Kidney epithelial cell (primary cell): ENCODE measurements at places on chromosomes 1 and 21. TPM values are rescaled to one million over a fixed set of nuclear protein-coding genes. Genes with fewer than 3 reads are reported as not detected.

- no peak for DNase-seq
Measured at GRCh38 chr21:36415375-36415774, 30.2 kb downstream of the CHAF1B start.

- DNase-seq = no peak
Measured at GRCh38 chr21:27033471-27033870, 66.6 kb upstream of the ADAMTS5 start.

The OR2T33 gene
- total RNA-seq = not detected in 2 replicates

GRCh38 chr1:53130878-53131589, 11.4 kb downstream of the SLC1A7 start:
- no peak for DNase-seq

The FAM110D gene
- total RNA-seq = 0.07 and 0.79 TPM in 2 replicates

DNA sequence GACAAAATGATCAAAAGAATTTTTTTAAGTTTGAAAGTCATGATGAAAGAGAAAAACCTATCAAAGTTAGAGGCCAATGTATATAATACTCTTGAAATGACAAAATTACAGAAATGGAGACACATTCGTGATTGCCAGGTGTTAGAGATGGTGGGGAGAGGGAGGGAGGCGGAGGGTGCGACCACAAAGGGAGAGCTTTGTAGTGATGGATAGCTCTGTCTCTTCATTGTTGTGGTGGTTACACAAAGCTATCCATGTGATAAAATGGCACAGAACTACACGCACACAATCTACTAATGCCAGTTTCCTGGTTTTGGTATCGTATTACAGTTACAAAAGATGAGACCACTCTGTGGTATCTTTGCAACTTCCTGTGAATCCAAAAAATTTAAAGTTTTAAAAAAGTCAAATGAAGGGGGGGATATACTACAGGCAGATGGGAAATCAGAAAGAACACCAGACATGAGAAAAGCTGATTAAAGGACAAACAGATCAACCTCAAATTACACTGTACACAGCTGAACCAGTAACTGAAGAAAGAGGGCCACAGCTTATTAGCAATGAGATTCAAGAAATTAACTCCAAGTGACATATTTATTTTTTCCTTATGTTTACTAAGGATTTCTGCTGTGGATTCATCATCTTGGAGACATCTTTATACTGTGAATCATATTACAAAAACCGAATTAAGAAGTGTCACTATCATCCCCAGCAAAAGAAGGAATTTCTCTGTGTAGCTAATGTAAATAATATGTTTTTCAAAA, 199.1 kb downstream of the SLC45A1 start:
- DNase-seq = no peak

The POU3F1 gene
- 0.08 TPM in 1 of 2 replicates, not detected in the other for total RNA-seq

DNA sequence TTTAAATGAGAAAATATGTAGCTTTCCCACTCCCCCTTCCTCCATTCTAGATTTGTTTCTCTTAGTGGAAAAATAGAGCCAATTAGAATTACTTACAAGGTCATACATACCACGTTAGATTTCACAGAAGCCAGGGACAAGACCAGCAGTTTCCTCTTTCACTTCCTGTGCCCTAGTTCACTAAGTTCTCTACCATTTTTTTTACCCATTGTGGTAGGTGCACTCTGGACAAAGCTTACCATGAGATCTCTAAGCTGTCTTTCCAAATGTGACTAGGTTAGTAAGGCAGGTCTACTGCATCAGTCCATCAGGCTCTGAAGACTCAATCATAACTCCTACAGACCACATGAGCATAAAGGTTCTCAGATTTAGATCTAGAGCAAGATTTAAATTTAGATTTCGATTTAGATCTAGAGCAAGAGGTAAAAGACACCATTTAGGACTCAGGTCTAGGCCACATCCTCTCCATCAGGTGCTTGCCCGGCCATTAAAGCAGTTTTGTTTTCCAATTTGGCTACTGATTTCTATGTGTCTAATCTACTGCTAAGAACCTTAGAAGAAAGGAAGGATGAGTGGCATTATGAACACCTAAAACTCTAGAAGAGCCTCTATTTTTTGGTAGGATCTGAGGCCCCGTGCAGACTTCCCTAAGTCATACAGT, 235.3 kb downstream of the FAF1 start:
- DNase-seq = no peak

The TMEM61 gene
- total RNA-seq = 0.41 and 1.6 TPM in 2 replicates

DNA sequence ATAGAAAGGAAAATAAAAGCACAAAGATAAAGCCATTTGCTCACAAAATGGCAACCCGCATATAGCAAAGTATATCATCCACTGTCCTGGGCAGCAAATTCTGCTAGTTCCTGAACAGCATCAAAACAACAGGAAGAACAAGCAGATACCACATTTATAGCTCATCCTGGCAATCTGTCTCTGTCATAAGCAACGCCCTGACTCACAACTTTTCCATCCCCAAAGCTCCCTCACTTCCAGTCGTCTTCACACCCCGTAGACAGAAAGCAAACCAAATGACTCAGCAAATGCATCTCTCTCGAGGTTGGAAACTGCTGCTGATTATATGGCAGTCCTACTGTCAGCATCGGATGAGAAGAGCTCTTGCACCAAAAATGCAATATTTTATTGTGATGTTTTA, 65.8 kb downstream of the AK5 start:
- DNase-seq = peak; percentile 48

The SDCCAG8 gene
- total RNA-seq = 38.3 and 46.9 TPM in 2 replicates

DNA sequence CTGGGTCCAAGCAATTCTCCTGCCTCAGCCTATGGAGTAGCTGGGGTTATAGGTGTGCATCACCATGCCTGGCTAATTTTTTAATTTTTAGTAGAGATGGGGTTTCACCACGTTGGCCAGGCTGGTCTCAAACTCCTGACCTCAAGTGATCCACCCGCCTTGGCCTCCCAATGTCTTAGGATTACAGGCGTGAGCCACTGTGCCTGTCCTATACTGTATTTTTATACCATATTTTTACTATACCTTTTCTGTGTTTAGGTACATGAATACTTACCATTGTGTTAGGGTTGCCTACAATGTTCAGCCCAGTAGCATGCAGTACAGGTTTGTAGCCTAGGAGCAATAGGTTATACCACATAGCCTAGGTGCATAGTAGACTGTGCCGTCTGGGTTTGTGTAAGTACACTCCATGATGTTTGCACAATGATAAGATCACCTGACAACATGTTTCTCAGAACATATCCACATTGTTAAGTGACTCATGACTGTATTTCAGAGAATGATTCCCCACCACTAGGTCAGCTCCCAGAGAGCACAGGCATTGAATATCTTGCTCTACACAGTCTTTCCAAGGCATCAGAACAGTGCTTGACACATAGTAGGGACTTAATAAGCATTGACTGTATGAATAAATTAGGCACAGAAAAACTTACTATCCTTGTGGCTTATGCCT, 6.0 kb upstream of the CITED4 start:
- peak; percentile 81 for DNase-seq
